ENCODE measurements at places on chromosomes 3 and 15.

- DNase-seq = no peak
Observed at GRCh38 chr3:23932571-23932970, 12.5 kb upstream of the NR1D2 start.

GRCh38 chr3:178673529-178673928 is 137.3 kb downstream of the KCNMB2 start:
- no peak for DNase-seq

DNA sequence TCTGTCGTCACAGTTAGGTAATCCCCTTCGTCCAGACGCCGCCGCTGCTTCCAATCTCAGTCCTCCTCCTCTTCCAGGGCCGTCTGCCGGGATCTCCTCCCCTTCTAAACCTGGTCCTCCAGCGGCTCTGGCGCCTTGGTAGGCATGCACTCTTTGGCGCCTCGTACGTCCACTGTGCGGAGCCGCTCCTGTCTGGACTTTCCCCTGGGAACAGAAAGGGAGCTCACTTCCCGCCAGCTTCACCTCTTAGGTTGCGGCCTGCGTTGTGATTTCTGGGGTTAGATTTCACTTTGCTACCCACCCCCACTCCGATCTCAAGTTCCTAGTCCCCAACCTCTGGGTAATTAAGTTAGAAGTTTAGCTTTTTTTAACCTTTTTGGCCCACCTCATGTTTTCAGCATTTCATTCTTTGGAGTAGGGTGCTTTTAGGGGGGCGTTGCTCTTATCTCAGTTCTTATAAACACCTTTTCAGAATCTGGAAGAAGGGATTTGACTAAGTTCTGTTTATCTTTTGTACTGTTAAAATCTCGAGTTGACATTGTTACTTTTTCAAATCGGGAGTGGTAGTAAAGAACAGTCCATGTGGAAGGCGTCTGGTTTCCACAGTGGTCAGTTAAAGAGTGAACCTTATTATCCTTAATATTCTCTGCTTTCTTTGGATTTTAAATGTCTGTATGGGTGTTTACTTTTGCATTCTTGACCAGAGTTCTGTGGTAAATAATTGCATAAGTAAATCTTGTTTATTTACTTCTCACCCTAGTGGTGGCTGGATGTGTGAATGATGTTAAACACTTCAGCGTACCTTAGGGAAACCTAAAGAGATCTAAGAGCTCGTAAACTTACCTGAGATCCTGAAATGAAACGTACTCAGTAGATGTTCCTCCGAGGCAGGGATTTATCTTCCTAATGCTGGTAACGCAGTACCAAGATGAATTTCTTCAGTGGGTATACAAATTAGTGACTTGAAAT is 611 bp downstream of the CTDSPL2 start:
- peak; percentile 42 for DNase-seq

GRCh38 chr3:42025370-42026138 is 63.7 kb upstream of the ULK4 start:
- DNase-seq = peak; percentile 83

GRCh38 chr3:82236257-82236656 is 474.8 kb upstream of the GBE1 start:
- DNase-seq = no peak

DNA sequence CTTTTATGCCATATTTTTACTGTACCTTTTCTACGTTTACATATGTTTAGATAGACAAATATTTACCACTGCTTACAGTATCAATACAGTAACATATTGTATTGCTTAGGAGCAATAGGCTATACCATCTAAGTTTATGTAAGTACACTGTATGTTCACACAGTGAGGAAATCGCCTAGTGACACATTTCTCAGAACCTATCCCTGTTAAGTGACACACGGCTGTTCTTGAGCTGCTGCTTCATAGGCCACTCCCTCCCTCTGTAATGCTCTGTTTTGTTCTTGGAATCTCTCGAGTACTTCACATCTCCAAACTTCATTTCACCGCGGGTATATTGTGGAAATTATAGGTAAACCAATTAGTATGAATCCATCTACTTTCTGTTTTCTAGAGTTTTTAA is 13.4 kb upstream of the SELENOT start:
- DNase-seq = no peak

DNA sequence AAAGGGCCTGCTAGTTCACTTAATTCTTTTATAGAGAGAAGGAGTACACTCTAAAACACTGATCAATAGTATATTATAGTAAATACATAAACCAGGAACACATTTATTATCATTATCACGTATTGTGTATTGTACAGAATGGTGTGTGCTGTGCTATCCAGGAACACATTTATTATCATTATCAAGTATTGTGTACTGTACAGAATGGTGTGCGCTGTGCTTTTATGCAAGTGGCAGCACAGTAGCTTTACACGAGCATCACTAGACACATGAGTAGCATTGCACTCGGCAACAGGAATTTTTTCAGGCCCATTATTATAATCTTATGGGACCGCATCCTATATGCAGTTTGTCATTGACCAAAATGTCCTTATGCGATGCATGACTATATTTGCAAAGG is 20.9 kb upstream of the MUC20 start:
- DNase-seq = no peak

DNA sequence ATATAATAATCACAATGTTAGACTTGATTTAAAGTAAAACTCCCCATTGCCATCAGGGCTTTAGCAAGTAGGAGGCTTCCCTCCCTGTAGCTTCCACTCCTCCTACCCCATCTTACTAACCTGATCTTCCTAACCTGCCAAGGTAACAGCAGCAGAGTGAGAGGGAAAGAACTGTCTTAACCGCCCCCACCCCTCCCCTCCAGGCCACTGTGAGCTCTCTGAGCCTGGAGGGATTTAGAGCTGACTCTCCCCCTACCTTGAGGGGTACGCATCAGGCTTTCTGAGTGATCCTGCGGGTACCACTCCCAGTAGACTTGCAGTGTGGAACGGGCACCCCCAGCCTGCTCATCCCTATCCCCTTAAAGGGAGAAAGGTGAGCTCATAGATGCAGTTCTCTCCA is 11.4 kb upstream of the PRSS50 start:
- DNase-seq = no peak

DNA sequence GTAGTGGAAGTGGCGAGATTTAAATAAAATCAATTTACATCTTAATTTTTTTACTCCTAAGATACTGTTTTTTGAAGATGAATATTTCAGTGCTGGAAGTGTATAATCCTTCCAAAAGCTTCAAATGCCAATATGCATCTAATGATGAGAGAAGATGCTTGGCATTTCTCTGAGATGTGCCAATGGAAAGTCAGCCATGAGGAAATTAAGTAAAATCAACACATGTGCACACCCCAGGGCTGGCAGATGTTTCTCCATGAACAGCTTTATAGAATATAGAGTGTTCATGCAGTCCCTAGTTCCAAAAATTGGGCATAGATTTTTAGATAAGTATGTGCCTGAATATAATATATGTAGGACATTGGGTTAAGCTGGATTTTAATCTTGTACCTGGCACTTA is 90.1 kb downstream of the CPNE4 start:
- DNase-seq = no peak

DNA sequence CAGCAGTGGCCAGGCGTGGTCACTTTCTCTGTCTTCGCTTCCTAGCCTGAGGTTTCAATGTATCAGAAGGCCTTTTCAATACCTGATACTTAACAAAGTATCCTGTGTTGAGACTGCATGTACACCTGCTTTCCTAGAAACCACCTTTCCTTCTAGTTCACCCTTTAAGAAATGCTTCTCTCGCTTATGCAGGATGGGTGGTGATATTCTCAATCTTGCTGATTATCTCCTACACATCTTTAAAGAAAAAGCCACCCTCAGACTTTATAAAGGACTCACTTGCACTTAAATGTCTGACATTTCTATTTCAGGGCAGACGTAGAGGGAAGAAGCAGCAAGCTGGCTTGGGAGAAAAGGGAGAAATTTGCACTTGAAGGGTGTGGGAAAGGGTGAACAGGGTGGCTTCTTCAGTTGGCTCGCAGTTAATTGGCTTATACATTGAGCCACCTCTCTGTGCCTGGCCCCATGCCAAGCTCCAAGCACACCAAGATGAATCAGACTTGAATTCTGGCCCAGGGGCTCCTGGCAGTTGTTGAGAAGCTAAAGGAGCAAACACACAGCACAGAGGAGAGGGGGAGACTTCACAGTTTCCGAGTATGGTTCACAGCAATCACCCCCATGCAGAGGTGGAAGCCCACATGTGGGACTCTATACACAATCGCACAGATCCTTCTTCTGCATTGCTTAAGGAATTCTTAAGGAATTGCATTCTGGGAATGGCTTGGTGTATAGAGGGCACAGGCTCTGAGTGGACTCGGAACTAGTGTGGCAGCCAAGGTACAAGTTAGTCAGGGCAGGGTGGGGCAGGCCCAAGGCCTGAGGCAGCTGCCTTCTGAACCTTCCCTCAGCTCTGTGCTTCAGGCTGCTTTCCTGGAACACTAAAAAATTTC is 1.3 kb downstream of the ARL6IP5 start:
- DNase-seq = peak; percentile 77

- no peak for DNase-seq
Observed at GRCh38 chr3:114893361-114893760, 253.7 kb downstream of the ZBTB20 start.
